ENCODE measurements at places on chromosomes 2 and 18.

GRCh38 chr2:30208453-30208852, 22.9 kb upstream of the LBH start:
- peak; percentile 33 for DNase-seq

DNA sequence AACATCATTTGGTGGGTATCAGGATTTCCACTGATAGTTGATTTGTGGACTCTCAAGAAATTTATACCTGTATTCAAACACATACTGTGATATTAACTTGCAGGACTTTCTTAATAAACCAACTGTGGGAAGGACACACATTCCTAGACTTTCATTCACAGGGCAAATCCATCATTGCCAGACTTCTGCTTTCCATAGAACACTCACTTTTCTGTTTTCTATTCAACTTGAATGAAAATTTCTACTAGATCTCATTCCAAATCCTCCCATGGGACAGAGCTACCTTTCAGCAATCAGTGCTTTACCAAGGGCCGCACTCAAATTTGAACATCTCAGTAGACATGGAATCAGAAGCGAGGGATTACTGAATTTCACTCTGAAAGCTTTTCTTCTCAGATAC, 612.5 kb downstream of the IRS1 start:
- DNase-seq, result no peak

DNA sequence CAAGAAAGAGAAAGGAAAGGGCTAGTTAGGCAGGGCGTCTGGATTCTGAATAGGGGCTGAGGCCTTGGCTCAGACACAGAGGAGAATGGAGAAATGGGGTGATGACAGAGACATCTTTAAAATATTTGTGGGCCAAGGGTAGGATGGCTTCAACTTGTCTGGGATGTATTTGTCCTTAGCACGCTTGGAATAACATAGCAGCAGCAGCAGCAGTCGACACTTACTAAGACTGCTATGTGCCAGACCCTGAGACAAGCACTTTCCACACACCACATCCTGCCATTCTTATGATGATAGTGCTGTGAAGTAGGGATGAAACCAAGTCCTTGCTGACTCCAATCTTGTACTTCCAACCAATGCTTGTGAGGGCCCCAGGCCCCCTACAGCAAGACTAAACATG, 2.6 kb downstream of the IL1RL1 start:
- no peak for DNase-seq

DNA sequence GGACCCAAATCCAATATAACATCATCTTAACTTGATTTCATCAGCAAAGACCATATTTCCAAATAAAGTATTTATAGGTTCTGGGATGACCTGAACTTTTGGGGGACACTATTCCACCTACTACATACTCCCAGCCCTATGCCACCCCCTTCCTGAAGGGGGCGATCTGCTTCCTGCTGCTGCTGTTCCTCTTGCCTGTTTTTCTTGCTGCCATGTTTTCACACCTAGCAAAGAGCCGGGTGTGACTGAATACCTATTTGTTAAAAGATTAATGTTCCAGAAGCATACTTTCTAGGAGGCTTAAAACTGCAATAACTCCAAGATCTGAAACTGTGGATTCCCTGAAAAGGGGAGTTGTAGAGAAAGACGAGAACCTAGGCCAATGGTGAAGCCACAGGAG, 89.7 kb downstream of the ICOS start:
- DNase-seq, result no peak

- no peak for DNase-seq
These were observed 193.3 kb upstream of the MAP2 start for GRCh38 chr2:209230560-209230959.

DNA sequence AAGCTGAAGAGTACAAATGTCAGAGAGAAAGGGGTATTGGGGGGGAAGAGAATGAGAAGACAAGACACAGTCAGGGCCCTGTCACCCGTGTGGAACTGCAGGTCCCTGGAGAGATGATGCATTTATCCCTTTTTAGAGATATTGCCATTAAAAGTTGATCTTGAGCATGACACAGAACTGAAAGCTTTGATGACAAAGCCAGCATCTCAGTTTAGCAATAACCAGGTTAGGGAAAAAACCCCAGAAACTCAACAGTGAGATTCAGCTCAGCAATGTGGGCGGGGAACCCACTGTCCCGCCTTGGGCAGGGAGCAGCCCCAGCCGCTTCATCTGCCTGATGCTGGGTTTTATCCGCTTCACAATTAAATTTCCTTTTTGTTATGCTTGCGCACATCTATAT, 181.1 kb downstream of the NEDD4L start:
- no peak for DNase-seq

DNA sequence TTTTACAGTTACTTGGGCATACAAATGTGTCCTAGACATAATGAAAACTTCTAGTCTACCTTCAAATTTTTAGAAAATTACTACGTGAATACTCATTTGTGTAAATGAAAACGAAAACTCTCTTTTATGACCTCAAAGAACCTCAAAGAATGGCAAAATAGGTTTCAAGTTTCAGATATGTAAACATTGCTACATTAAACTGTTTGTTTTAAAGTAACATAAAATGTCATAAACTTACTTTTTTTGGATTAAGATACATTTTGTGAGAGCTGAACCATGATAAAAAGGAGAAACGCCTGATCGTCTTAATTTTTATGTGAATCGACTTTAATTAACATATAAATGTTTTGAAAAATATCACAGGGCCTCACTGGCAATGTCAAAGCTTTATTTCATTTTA, 91.4 kb downstream of the PPP1R1C start:
- DNase-seq, result no peak

GRCh38 chr2:120866483-120867140, 130.9 kb downstream of the GLI2 start:
- no peak for DNase-seq

DNA sequence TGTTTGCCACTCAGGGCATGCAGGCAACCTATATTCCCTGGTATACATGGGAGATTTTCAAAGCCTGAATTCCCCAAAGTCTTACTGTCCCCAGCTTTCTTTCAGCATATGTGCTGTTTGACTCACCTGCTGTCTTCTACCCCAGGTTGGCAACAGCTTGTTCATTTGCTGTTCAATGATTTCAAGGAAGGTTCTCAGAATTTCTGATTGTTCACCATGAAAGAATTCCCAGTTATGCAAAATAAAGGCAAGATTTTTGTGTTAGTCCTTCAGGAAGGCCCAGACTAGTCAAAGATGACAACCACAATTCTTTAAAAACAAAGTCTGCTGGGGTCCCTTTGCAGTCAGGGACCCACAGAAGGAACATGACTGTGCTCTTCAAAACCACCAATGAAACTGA, 1057.8 kb upstream of the CDH2 start:
- no peak for DNase-seq

DNA sequence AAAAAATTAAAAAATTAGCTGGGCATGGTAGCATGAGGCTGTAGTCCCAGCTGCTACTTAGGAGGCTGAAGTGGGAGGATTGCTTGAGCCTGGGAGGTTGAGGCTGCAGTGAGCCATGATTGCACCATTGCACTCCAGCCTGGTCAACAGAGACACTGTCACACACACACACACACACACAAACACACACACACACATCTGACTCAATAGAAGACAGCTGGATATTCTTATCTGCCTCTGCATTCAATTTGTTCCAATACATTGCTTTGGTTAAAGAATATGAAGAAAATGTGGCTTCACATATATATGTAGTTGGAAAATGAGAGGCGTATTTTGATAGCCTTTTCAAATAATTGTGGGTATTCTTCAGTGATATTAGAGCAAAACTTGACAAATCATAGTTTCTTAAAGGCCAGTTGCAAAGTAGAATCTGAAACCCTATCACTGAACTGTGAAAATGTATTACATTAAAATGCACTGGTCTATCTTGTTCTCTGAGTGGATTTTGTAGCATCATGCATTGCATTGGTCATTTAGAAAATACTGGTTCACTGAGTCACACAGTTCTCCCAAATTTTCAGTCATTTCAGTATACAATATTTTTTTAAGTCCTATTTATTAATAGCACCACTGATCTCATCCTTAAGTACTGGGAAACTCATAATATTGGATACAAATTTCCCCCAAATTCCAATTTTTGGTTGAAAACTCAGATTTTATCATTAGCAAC, 140.9 kb downstream of the MCFD2 start:
- DNase-seq, result no peak

DNA sequence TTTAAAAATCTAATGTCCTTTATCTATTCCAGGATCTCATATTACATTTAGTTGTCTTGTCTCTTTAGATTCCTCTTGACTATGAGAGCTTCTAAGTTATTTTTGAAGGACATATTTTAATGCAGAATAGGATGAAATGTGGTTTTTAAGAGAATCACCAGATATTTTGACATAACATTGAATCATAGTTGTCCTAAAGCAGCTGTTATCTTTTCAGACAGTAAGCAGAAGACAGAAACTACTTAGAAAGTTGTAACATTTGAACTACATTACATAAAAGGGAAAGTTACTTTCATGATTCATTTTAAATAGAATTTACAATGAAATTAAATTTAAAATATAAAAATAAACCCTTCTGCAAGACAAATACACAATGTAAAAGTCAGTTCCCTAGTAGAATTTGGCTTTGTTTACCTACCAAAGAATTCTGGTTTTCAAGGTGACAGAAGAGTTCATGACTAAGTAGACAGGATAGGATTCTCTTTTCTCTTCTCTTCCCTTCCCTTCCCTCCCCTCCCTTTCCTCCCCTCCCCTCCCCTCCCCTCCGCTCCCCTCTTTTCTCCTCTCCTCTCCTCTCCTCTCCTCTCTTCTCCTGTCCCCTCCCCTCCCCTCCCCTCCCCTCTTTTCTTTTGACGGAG, 186.0 kb downstream of the DIS3L2 start:
- no peak for DNase-seq

DNA sequence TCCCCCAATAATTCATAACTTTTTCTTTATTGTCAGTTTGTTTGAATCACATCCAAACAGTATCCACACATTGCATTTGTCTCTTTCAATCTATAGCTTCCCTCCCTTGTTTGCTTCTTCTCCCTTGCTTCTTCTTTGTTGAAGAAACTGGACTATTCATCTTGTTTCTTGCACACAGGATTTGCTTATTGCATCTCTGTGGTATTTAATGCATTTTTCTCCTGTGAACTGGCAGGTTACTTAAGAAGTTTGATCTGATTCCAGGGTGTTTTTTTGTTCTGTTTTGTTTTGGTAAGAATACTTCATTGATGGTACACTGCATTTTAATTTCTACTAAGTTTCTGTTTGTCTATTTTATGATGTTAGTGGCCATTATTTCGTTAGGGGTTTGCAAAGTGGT, 166.8 kb downstream of the CAMKMT start:
- no peak for DNase-seq

DNA sequence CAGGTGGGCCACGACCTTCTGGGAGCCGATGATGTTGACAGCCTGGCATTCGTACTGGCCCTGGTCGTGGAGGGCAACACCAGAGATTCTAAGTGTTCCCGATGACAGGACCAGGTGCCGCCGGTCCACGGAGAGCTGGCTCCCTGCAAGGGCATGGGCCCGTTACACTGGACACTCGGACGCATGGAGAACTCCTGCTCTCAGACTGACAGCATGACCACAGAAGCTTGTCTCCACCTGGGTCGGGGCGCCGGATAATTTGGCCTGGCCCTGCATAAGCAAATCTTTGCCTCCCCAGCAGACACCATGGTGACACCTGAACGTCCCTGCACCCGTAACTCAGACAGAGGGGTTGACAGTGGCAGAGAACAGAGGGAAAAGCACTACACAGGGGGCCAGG, 80.7 kb downstream of the PXDN start:
- no peak for DNase-seq

- no peak for DNase-seq
These were observed 53.0 kb upstream of the LGALSL start for GRCh38 chr2:64400733-64401528.

DNA sequence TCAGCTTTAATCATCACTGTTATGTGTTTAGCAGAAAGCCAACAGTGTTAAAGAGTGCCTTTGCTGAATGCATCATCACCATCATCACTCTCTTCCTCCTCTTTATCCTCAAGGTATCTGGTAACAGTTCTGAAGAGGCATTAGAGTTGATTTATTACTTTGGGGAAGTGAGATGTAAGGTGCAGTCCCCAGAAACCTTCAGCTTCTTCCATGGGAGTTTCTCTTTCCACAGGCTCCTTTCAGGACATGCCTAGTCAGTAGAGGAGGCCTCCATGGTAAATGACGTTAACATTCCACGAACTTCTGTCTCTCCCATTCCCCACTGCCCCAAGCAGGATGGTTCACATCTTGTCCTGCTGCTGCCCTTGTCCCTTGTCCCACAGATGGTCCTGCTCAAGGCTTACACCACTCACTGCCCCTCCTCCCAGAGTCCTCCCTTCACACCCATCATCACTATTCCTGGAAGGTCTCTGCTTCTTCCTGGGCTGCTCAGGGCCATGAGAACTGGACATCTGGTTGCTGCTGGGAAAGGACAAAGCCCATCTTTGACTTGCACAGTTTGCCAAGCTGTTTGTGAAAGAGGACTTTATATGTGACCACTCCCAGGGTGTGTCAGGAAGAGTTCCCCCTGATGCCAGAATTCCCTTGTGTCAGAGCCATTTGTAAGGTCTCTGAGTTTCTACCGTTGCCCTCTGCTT, 5.3 kb upstream of the REG1A start:
- no peak for DNase-seq

GRCh38 chr2:2569836-2570235, 238.8 kb upstream of the MYT1L start:
- no peak for DNase-seq
